ENCODE measurements at places on chromosomes 11 and 22.

DNA sequence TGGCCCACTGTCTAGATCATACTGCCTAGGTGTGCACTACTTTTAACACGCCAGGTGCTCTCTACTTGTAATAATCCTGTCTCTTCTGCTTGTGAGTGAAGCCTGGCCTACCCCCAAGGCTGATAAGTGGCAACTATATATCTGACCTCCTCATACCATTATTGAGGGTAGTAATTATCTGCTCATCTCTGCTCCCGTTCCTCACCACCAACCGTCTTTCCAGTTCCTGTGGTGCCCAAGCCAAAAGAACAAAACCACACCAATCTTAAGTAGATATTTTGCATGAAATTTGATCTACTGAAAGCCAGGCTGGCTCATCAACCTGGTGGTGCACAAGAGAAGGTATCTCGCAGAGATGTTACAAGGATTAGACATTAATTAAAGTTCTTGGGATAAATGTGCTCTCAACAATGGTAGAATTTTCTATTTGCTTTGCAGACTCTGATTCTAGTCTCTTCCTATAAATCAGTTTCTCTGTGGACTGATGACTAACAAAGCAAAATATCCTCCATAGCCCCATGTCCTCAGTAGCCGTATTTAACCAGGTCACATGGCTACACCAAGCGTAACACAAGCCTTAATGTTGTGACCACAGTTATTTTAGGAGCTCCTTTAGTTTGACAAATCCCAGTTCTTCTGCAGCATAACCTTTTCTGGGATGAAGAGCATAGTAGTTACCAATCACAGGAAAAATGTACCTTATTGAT lies 267.2 kb downstream of the NTM start:
- DNase-seq: no peak

- no peak for DNase-seq
Measured at GRCh38 chr11:33948494-33948893, 56.6 kb upstream of the LMO2 start.

- no peak for DNase-seq
Measured at GRCh38 chr22:19700790-19701419, 13.4 kb upstream of the SEPTIN5 start.

DNA sequence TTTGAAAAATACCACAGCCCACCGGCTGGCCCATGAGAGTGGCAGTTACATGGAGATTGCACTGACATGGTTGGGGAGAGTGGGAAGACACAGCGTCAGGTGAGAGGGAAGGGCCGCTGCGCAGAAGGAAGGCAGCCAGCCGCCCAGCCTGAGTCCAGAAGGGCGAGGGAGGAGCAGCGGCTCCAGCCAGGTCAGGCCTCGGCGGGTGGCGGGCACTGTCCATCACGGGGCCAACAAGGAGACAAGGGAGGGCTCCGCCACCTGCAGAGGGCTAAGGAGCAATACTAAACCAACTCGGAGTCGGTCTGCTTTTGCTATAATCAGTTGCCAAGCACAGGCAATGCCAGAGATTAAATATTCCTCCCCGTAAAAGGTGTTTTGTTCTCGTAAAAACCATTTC lies 384.5 kb downstream of the TBC1D22A start:
- no peak for DNase-seq

- no peak for DNase-seq
Measured at GRCh38 chr22:27378995-27379394, 422.6 kb downstream of the MN1 start.

DNA sequence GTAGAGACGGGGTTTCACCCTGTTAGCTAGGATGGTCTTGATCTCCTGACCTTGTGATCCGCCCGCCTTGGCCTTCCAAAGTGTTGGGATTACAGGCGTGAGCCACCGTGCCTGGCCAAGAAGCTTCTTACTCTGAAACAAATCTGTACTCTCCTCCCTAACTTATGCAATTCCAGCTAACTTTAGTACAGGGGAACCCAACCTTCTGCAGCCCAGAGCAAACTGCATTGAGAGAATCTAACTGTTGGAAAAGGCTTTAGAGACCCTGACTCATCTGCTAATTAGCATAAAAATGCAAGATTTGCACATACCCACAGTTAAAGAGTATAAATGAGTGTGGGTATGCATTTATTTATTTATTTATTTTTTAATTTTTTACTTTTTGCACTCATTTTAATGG lies 64.8 kb downstream of the APOL5 start:
- DNase-seq: no peak

DNA sequence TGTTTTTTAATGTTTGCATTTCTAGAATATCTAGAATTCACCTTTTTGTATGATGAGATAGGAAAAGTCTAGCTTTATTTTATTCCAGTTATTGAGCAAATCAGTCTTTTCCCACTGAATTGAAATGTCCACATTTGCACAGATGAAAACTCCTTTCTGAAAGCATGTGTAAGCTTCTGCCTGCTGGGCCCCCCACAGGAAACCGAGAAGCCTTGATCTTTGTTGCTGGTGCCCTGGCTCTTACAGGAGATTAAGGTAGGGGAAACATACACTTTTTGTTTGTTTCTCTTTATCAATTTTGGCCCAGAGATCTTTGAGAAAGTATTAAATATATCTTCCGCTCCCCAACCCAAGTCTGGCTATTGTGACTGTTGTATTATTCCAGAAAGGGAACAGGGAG lies 87.2 kb upstream of the GNAZ start:
- no peak for DNase-seq

GRCh38 chr11:47398551-47398950 lies 9.8 kb upstream of the SLC39A13 start:
- no peak for DNase-seq

- no peak for DNase-seq
Measured at GRCh38 chr22:41793871-41794270, 6.6 kb upstream of the CCDC134 start.

DNA sequence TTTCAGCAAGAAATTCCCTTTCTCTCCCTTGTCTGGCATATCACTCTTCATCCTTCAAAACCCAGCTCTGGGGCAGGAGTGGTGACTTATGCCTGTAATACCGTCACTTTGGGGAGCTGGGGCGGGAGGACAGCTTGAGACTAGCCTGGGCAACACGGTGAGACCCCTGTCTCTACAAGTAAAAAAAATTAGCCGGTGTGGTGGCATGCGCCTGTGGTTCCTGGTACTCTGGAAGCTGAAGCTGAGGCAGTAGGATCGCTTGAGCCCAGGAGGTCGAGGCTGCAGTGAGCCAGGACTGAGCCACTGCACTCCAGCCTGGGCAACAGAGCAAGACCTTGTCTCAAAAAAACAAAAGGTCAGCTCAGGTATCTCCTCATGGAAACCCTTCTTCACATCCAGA lies 1.4 kb upstream of the RCE1 start:
- no peak for DNase-seq

DNA sequence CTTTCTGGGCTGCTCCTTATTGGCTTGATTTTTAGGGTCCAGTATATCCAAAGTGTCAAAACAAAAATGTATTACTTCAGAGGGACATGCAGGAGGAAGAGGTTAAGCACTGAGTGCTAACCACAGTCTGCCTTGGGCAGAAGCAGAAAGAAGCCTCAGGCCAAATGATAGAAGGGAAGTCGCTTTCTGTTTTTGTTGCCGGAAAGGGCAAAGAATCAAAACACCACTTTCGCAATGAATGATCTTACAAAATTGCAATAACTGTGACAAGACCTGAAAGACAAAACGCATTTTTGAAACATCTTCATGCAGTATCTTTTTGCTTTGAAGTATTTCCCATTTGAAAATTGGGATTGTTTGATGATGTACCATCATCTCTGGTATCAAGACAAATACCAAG lies 70.1 kb upstream of the PICALM start:
- DNase-seq: no peak

- no peak for DNase-seq
Measured at GRCh38 chr11:74636630-74637184, 44.3 kb downstream of the POLD3 start.

DNA sequence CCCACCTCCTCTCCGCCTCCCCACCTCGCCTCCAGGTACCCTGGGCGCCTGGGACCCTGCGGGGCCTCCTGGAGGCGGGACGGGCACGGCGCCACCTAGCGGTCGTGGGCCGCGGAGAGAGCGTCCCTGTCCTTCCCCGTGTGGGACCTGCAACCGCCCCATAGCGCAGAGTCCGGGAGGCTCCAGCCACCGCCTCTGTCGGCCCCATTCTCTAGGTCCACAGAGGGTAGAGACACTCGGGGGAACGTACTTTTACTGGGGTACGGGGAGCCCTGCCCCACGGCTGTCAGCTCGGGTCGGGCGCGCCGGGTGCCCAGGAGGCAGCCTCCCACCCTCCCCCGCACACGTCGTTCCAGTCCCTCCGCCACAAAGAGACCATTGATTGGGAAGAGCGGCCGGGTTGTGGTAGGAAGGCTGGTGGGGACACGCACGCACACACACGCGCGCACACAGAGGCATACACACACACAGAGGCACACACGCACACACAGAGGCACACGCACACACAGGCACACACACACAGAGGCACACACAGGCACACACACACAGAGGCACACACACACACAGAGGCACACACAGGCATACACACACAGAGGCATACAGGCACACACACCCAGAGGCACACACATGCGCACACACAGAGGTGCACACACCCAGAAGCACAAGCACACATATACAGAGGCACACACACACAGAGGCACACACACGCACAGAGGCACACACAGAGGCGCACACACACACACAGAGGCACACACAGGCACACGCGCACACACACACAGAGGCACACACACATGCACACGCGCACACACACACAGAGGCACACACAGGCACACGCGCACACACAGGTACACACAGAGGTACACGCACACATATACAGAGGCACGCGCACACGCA lies 12.6 kb upstream of the NECTIN1 start:
- DNase-seq: no peak

DNA sequence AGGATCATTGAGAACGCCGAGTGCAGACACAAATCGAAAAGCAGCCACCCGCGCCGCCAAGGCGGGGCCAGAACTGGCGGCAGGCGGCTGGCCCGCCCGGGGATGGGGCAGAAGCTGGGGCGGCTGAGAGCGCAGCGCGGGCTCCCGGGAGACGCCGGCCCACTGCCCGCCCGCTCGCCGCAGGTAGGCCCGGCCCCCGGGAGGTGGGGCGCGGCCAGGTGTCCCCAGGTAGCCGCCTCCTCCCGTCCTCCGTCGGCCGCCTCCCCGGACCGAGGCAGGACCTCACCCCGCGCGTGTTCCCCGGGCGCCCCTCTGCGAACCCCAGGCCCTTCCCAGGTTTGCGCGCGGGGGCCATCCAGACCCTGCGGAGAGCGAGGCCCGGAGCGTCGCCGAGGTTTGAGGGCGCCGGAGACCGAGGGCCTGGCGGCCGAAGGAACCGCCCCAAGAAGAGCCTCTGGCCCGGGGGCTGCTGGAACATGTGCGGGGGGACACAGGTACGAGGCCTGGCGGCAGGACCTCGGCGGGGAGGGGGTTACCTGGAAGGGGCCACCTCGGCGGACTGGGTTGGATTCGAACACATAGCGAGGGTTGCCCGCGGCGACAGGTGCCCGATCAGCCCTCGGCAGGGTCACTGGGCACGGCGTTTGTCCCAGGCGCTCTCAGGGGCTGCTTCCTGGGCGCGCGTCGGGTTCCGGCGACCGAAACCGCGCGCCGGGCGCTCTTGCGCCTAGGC lies at the start of gene PRRG4:
Gene PRRG4 (plus strand): TSS at position 248 of the 733 bp plus-strand sequence. CDS start 603 bp downstream, outside the sequence.
- DNase-seq: peak; percentile 55

DNA sequence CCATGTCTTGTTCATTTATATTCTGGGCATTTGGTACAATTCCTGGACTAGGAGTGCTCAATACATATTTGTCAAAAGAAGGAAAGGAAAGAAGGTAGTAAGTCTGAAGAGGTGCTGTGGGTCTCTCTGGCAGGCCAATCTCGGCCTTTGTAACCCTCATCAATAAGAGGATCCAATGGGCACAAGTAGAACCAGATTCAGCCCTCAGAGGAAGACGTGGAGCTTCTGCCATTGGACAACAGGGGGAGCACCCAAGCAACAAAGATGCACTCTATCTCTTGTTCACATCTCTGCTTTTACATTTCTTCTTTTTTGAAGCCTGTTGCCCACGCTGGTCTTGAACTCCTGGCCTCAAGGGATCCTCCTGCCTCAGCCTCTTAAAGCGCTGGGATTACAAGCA lies 2.2 kb upstream of the VPS11 start:
- peak; percentile 28 for DNase-seq

DNA sequence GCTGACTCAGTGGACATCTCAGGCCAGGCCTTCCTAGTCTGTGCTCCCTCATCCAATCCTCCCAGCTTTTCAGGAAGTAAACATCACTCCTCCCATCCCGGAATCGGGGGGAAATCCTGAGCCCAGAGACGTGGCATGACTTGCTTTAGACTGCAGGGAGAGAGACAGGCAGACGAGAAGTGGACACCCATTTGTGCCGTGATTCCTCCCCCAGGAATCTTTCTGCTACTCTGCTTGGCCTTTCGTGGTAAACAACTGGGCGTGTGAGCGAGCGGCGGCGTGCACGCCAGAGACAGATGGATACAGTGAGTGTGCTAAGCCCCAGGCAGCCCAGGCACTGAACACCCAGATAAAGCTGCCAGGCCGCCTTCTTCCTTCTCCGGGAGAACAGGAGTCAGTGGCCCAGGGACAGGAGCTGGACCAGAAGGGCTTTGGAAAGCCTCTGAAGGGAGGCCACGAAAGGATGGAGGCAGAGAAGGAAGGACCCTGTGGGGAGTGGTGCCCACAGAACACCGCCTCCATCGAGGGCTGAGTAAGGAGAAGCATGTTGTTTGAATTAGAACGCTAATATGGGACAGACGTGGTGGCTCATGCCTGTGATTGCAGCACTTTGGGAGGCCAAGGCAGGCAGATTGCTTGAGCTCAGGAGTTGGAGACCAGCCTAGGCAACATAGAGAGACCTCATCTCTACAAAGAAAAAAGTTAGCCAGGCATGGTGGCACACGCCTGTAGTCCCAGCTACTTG lies 53.0 kb upstream of the PRR5 start:
- DNase-seq: no peak

- no peak for DNase-seq
Measured at GRCh38 chr11:67024966-67025365, 2.0 kb downstream of the SYT12 start.

DNA sequence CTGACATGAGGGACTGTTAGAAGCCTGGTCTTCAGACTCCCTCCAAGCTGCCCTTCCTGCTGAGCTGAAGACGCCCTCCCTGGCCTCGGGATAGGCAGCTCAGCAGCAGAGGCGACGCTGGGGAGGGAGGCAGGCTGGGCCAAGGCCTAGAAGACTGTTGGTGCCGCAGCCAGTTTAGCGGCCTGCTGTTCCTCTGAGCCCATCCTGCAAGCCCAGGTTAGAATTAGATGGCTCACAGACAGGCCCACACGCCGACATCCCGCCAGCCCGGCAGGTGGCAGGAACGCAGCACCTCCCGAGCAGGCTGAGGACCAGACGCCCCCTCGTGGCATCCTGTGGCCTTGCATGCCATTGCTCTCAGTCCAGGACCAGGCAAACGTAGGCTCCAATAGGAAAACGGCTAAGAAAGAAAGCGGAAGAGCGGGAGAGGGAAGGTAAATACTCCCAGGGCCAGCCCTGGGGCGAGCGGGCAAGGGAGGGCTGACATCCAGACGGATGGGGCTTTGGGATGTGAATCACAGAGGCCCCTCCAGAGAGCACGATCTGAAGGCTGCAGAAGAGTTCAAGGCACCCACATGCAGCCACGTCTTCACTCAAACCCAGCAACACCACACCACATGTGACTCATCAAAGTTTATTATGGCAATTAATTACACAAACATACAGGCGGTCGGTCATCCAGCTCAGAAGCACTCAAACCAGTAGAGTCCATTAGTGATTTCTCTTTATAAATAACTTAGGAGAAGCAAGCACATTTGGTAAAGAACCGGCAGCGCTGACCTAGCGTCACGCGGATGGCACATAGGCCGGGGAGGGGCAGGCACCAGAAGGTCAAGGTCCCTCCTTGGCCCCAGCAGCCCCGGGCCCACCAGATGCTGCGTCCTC lies 27.6 kb downstream of the CD5 start:
- no peak for DNase-seq

GRCh38 chr22:23418159-23418788 lies 161.8 kb downstream of the IGLL1 start:
- DNase-seq: no peak

- DNase-seq: no peak
Measured at GRCh38 chr11:63549411-63549810, 12.8 kb downstream of the PLAAT4 start.

Measured in NCI-H1105 treated with DMSO at 0.1 percent for 48 hours (cell line).